Activated B cell treated with CpG ODN at 0.5 μM for 24 hours (primary cell): ENCODE measurements at places on chromosomes 6 and 20. TPM values are rescaled to one million over a fixed set of nuclear protein-coding genes. Genes with fewer than 3 reads are reported as not detected.
A peak's percentile ranks its signal among the peaks of the same experiment; 100 is the strongest.

The GOPC gene
- total RNA-seq: 17.1 and 19.5 TPM in 2 replicates

The DEFB124 gene
- total RNA-seq: not detected in 2 replicates

The DLK2 gene
- 1.4 TPM in 2 replicates for total RNA-seq

The RAET1E gene
- total RNA-seq: not detected in 2 replicates

The DEFB132 gene
- not detected in 2 replicates for total RNA-seq

The TMEM217 gene
- total RNA-seq: 0.54 and 1.0 TPM in 2 replicates

- DNase-seq: no peak
These were observed 7.3 kb upstream of the TRAM2 start for GRCh38 chr6:52584203-52584602.

DNA sequence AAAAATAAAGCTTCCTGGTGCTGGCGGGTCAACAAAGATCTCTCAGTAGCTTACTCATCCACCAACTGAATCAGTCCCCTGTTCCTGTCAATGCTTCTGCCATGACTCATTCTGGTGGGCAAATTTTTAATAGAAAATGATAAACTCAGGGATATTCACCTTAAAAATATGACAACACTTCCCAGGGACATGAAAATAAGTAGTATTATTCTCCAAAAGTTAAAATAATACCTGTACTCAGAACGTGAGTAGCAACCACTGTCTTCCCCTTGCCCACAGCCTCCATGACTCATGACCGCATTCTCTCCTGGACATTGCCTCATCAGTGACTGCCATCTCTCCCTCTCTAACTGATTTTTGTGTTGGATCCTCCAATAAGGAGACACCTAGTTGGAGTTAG lies 552.3 kb downstream of the KIF16B start:
- no peak for DNase-seq

GRCh38 chr20:38680500-38681306 lies 43.6 kb upstream of the SLC32A1 start:
- no peak for DNase-seq

DNA sequence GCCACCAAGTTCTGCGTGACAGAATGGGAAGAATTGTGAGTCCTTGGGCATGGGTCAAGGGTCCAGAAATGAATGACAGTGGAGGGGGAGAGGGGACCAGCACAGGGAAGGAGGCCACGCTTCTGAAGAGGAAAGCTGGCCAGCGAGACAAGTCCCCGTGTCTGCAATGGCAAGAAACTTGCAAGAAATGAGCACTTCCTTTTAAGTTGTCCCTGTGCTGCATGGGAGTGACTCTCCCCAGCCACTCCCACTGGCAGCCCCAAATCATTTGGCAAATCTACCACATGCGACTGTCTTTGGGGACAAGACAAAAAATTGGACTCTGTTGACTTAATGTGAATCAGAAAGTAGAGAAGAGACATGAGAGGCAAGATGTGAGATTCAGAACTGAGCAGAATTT lies 242.2 kb upstream of the RREB1 start:
- DNase-seq: no peak

DNA sequence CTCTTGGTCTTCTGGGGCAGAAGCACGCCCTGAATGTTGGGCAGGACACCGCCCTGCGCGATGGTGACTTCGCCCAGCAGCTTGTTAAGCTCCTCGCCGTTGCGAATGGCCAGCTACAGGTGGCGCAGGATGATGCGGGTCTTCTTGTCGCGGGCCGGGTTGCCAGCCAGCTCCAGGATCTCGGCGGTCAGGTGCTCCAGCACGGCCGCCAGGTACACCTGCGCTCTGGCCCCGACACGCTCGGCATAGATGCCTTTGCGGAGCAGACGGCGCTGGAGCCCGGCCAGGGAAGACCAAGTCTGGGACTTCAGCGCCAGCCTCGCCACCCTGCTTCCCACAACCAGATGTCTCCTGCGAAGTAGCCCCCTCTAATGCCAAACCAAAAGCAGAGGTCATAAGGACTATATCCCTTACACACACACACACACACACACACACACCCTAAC lies 8.0 kb upstream of the SLC17A3 start:
- DNase-seq: peak; percentile 23

DNA sequence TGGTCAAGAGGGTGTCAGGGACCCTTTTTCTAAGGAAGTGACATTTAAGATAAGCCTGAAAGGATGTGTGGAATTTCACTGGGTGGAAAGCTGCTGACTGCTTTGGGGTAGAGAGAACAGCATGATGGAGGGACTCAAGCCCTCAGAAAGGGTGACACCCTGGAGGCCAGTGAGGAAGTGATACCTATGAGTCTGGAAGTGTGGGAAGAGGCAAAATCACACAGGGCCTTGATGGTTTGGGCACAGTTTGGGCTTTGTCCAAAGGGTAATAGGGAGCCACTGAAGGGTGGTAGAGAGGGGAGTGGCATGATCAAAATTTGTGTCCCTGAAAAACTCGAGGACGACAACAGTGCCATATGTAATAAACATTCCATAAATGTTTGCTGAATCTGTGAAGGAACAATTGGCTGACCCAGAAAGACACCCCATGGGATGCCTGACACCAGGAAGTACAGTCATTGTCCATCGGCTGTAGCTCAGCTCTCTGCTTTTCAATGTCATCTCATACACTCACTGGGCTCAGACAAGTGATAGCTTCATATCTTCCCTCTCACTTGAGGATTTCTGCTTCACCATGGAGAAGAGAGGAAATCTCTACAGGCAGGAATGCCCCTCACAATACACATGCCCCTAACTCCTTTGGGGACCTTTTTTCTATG lies 21.3 kb downstream of the CASS4 start:
- DNase-seq: no peak

DNA sequence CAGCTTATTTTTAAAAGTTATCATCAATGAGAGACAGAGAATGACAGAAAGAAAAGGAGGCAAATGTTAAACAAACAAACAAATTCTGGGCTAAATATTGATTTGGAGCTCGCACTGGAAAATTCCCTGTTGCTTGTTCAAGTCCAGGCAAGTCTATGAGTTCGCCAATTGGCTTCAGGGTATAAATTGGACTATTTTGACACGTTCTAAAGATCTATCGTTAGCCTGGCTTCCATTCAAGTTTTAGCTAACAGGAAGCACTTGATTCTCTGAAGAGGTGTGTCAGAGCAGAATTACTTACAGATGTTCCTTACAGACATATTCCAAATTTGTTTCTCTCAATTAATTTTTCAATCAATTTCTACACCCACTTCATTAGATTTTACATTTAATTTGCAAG lies 15.8 kb upstream of the RFPL4B start:
- no peak for DNase-seq

GRCh38 chr20:57749869-57750268 lies 40.1 kb upstream of the PMEPA1 start:
- no peak for DNase-seq

- no peak for DNase-seq
These were observed 437.2 kb downstream of the BCKDHB start for GRCh38 chr6:80543598-80544222.

- DNase-seq: no peak
These were observed 33.0 kb upstream of the SLCO4A1 start for GRCh38 chr20:62609279-62609720.

DNA sequence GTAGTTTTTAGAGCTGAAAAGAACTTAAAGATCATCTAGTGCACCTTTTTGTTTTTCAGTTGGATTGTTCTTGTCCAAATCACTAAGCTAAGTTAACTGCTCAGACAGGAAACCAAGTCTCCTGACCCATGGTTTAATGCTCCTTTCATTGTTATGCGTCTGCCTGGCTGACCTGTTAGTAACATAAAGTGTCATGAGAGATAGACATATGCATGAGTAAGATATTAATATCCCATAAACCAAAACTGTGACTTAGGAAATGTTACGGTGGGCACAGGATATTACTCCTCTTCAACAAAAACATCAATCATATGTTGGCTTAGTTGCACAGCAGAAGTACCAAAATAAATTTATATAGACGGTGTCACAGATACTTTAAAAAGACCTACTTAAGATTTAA lies 84.0 kb downstream of the ESR1 start:
- DNase-seq: no peak

DNA sequence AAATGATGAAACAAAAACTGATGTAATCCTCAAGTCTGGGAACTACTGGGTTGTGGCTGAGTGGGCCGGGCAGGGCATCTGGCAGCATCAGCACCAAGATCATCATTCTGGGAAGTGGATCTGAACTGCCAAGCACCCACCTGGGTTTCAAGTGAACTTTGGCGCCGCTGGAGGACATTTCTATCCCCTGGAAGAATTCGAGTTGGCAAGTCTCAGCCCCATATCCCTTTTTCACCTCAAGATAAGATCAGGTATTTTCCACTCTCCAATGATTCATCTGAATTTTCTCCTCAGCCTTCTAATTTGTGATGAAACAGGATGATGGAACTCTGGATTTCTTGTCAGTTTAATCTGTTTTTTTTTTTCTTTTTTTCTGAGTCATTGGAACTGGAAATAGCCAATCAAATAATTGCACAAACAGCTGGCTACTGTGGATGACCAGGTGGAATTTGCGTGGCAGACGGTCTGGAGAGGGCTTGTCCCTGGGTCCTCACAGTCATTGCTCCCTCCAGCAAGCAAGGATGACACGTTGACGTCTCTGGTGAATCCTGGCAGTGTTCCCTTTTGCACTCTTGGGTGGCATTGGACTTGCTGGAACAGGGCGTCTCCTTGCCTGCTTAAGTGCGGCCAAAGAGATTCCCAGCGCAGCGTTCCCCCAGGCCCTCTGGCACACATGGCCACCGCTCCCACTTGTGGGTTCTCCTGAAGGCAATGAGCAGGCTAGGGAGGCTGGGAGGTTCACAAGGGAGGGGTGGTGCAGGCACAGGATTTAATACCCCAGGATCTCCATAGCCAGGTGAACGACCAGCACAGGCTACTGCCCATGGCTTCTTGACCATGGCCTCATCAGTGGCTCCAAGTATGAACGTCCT lies 80.4 kb downstream of the DHX35 start:
- no peak for DNase-seq

GRCh38 chr6:44390158-44390683 lies 2.7 kb downstream of the CDC5L start:
- no peak for DNase-seq

DNA sequence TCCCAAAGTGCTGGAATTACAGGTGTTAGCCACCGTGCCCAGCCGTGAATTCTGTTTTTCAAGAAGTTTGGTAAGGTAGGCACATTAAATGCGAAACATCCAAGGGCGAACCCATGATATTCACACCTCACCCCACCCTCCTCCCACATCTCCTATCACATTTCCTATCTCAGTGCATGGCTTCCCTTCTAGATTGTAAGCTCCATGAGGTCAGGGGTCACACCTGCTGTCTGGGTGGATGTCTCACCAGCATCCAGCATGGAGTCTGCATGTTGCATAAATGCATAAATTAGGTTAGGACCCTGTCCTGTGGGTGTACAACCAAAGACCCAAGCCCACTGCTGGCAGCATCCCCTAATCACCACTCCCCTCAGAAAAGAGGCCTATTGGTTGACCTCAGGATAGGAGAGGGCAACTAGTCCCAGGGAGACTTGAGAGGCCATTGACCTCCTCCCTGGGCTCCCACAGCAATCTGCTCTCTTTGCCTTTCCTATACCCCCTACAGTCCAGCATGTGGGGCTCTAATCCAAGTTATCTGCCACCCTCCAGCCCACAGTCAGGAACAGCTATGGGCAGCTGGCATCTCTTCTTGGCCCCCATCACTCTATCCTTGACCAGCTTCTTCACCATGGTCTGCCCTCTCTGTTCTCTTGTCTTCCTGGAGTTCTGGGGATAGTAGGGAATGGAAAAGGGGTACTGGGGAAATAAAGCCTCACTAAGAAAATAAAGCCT lies 4.2 kb downstream of the PRRT1 start:
- no peak for DNase-seq

DNA sequence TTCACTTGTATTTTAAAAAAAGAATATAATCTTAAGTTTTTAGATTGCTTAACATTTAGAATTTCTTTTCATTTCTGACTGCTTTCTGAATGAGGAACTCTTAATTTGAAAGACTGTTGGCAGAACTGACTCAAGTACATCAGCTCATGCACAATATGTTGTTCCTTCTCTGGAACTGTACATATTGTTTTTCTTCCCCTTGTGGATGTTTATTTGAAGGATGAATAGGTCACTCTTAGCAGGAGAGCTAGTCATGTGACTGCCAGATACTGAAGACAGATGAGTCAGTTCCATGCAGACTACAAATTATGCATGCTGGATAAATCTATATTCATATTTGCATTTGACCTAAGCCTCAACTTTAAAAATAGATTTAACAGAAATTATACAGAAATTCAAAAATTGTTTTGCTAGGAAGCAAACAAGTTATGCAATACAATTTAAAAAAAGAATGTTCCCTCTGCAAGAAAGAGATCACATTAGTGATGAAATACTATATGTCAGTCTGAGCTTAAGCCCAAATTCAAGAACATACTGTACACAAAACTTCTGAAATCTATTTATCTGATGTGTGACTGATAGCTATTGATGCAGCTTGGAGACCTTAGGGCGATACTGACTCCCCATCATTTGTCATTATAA lies 1274.9 kb upstream of the GJE1 start:
- no peak for DNase-seq

DNA sequence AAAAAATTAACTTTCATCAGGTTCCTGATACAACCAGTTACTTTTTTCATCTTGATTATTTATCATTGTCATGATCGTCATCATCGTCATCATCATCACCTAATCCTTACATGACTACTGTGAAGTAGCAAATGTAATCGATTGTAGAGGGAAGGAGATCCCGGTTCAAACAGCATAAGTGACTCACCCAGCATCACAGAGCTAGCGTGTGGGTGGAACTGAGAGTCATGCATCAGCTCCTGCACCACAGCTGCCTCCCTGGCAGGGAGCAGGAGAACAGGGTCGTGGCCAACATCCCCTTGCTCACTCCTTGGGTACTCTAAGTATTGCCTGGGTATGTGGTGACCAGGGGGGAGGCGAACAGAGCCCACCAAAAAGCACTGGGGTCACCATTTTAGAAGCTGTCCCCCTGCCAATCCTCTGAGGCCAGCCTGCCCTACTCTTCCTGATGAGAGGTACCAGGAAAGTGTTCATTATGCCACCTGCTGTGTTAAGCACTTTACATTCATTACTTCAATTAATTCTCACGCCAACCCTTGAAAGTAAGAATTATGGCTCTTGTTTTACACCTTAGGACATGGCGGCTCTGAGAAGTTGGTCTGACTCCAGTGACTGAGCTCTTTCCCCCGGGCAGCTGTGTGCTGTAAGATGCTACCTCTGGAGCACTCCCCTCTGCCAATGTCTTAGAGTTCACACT lies 425.2 kb downstream of the CD83 start:
- DNase-seq: peak; percentile 23

GRCh38 chr6:84758486-84758885 lies 5.9 kb downstream of the TBX18 start:
- DNase-seq: no peak

DNA sequence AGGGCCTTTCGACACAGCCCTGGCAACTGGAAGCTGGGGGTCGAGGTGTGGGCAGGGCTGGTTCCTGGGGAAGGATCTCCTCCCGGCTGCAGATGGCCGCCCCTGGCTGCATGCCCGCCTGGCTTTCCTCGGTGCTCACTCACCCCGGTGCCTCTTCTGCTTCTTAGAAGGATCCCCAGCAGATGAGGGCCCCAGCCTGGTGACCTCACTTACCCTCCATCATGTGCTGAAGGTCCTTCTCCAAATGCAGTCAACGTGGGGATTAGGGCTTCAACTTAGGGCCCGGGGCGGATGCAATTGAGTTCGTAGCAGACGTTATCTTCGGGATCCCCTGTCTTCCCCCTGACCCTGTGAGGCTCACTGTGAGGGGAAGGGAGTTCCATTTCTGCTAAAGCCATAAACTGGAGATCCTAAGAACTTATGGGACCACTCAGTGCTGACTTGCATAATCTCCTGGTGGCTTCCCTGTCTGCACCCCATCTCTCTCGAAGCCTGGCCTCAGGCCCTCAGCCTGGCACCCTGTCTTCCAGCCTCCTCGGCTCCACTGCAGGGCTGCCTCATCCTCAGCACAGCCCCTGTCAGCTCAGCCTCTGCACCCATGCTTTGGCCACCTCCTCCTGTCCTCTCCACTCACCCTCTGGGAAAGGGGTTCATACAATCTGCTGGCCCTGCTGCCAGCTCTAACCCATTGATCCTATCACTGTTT lies 92.6 kb downstream of the THBS2 start:
- no peak for DNase-seq
